ENCODE measurements at places on chromosomes 7 and 10.
A peak's percentile ranks its signal among the peaks of the same experiment; 100 is the strongest.

DNA sequence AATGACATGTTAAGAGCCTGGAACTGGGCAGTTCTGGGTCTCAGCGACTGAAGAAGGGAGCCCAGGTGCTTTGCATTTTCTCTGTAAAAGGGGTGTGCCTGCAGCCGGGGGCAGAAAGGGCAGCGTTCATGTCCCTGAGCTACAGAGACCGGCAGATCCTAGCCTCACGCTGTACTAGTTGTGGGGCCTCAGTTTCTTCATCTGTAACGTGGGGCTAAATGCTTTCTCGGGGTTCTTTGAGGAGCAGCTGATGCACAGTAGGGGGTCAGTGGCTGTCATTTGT is 79.6 kb downstream of the NEURL1 start:
- no peak for DNase-seq

GRCh38 chr7:76294344-76295024 is 8.0 kb upstream of the HSPB1 start:
- peak; percentile 41 for DNase-seq

DNA sequence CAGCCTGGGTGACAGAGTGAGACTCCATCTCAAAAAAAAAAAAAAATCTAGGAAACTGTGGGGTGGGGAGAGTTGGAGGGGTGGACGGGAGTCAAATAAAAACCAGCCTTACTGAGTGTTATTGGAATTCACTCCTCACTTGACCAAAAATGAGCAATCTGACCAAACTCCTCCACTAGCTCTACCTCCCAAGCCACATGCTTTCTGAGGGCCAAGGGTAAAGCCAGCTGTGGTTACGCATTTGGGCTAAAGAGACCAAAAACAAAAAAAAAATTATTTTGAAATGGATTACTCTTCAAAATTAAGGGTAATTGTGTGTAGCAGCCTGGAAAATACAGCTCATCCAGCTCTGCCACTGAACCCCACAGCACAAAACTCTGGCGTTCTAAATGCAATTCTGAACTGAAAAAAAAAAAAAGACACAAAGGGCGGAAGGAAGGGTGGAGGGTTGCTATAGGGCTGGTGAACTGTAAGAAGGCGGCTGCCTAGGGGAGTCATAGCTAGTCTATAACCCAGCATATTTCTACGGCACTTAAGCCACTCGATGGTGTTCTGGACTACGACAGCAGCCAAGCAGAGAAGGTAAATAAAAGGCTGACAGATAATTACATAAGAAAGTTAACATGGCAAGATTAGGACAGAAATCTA is 7.8 kb downstream of the ELMO1 start:
- DNase-seq, result no peak

GRCh38 chr7:138468244-138469123 is 8.4 kb downstream of the TRIM24 start:
- DNase-seq, result no peak

- DNase-seq, result no peak
These were observed 28.9 kb upstream of the DNMBP start for GRCh38 chr10:100038561-100039071.

Measured in NCI-H524 treated with DMSO at 0.1 percent for 48 hours (cell line).